ENCODE measurements at places on chromosomes 2 and 18. TPM values are rescaled to one million over a fixed set of nuclear protein-coding genes. Genes with fewer than 3 reads are reported as not detected.

Gene SOCS6
- total RNA-seq = 0.42 TPM

- peaks cover 3% of the 10 kb centered on the region for H3K36me3 ChIP-seq
- DNase-seq = no peak
- no peak overlapping the region for H3K4me3 ChIP-seq
- no peak overlapping the region for H3K27ac ChIP-seq
- peaks cover 37% of the 10 kb centered on the region for H3K27me3 ChIP-seq
- peaks cover 3% of the 10 kb centered on the region for H3K4me1 ChIP-seq
Observed at GRCh38 chr2:164621764-164622105, 453 bp upstream of the GRB14 start.

- no peaks in the 10 kb centered on the region for H3K4me1 ChIP-seq
- no peak for DNase-seq
- no peak overlapping the region for H3K4me3 ChIP-seq
- H3K36me3 ChIP-seq = no peaks in the 10 kb centered on the region
- H3K27me3 ChIP-seq = peaks cover 9% of the 10 kb centered on the region
Observed at GRCh38 chr2:133942398-133942797, 311.5 kb upstream of the MGAT5 start.

GRCh38 chr18:74213429-74213828, 65.1 kb downstream of the TIMM21 start:
- H3K36me3 ChIP-seq = no peaks in the 10 kb centered on the region
- H3K27me3 ChIP-seq = peaks cover 11% of the 10 kb centered on the region
- no peak for DNase-seq
- no peak overlapping the region for H3K27ac ChIP-seq

GRCh38 chr18:35511833-35512232, 14.1 kb upstream of the INO80C start:
- DNase-seq = no peak
- H3K27ac ChIP-seq = no peak overlapping the region
- H3K4me1 ChIP-seq = no peaks in the 10 kb centered on the region
- no peak overlapping the region for H3K4me3 ChIP-seq
- no peaks in the 10 kb centered on the region for H3K36me3 ChIP-seq
- H3K27me3 ChIP-seq = no peaks in the 10 kb centered on the region
